ENCODE measurements at places on chromosomes 4 and X.

DNA sequence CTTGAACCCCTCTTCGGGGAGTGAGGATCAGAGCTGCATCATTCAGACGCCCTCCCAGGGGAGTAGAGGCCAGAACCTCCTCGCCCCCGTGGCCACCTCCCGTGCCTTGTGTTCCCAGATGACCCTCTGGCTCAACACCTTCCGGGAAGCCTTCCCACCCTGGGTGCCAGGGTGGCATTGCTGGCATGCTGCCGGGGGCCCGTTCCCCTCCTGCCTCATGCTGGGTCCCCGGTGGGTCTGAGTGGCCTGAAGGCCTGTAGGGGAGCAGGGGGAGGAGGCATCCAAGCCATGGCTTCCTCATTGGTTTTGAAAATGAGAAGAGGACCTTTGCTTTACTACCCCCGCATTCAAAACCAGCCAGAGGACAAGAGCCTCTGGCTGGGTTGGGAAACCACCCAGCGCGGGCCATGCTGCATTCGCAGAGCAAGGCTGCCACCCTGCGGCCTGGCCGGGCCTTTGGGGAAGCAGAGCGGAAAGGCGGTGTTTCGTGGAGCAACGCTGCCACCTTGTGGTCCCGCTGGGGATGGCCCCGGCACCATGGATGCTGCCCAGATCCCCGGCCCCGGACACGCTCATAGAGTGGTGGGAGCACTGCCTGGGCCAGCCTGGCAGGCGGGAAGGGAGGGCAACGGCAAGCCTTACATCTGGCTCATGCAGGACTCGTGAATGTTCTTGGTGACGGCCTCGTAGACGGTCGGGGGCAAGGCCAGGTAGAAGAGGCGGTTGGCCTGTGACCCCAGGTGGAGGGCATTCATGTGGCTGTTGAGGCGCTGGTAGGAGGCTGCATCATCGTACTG lies 11.9 kb downstream of the G6PD start:
- H3K27ac ChIP-seq: no peak overlapping the region
- no peaks in the 10 kb centered on the region for H3K27me3 ChIP-seq
- peak; percentile 89 for DNase-seq
- no peaks in the 10 kb centered on the region for H3K4me1 ChIP-seq

GRCh38 chr4:23213198-23213597 lies 520.5 kb downstream of the GBA3 start:
- H3K4me3 ChIP-seq: no peak overlapping the region
- H3K27me3 ChIP-seq: no peaks in the 10 kb centered on the region
- no peak overlapping the region for H3K27ac ChIP-seq
- H3K4me1 ChIP-seq: peaks cover 26% of the 10 kb centered on the region

- H3K4me1 ChIP-seq: peaks cover 78% of the 10 kb centered on the region
- no peaks in the 10 kb centered on the region for H3K36me3 ChIP-seq
- no peak for DNase-seq
These were observed 3.7 kb upstream of the RHOH start for GRCh38 chr4:40193016-40193571.

DNA sequence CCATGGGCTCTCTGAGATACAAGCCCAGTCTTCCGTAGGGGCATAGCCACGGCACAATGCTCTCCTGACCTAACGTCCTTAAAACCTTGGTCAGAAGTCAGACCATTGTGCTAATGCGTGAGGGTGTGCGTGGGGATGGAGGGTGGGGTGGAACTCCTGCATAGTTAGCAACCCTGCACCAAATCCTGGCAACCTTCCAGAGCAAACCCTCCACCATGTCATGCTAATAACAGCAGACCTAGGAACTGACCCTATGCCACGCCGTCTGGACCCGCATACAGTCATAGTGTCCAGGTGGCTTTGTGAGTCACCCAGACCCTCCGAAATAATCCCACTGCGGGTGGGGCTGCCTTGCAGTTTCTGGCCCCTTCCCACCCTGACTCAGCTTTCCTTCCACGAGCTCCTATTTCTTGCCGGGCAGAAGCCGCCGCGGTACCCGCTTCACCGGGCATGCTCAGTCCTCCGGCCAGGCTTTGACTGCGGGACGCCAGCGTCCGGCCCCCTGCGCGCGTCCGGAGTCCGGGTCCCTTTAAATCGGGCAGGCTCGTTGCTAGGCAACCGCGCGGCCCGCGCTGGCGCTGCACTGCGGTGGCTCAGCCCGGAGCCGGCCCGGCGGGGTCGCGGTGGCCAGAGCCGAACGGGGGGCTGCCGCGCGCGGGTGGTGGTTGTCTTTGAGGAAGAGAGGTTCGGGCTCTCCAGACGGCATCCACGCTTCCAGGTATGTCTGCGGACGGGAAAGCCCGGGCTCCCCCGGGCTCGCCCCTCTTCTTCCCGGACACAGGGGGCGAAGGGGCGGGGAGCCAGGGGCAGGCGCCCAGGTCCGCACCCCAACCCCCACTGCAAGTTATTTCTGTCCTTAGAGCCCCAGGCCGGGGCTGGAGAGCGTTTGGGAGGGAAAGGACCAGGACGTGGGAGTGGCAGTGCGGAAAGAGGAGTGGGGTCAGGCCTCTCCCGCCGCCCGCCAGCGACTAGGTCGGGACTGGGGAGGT lies at the start of gene CCDC160:
Gene CCDC160 (plus strand): TSS at position 557 of the 989 bp plus-strand sequence. CDS start 7,619 bp downstream, outside the sequence.
- peak; percentile 90 for DNase-seq
- peak within 1 kb of the TSS; percentile 86 for H3K4me3 ChIP-seq
- peaks cover 3% of the 10 kb centered on the region for H3K27me3 ChIP-seq
- peaks cover 26% of the 10 kb centered on the region for H3K4me1 ChIP-seq
- no peaks in the 10 kb centered on the region for H3K36me3 ChIP-seq

- peaks cover 27% of the 10 kb centered on the region for H3K36me3 ChIP-seq
- DNase-seq: no peak
- peak overlapping the region; percentile 57 for H3K27ac ChIP-seq
- no peak overlapping the region for H3K4me3 ChIP-seq
These were observed 34.2 kb downstream of the ARSD start for GRCh38 chrX:2894885-2895292.

- no peaks in the 10 kb centered on the region for H3K4me1 ChIP-seq
- no peak for DNase-seq
- no peaks in the 10 kb centered on the region for H3K27me3 ChIP-seq
- no peaks in the 10 kb centered on the region for H3K36me3 ChIP-seq
- no peak overlapping the region for H3K27ac ChIP-seq
- H3K4me3 ChIP-seq: no peak overlapping the region
These were observed 61.7 kb upstream of the DCAF8L1 start for GRCh38 chrX:28042826-28043564.

GRCh38 chr4:128524311-128524710 lies 236.7 kb upstream of the PGRMC2 start:
- H3K4me1 ChIP-seq: peaks cover 39% of the 10 kb centered on the region
- H3K4me3 ChIP-seq: no peak overlapping the region
- DNase-seq: no peak
- no peak overlapping the region for H3K27ac ChIP-seq
- no peaks in the 10 kb centered on the region for H3K36me3 ChIP-seq
- H3K27me3 ChIP-seq: peaks cover 2% of the 10 kb centered on the region

GRCh38 chr4:20813700-20814099 lies 113.4 kb downstream of the PACRGL start:
- H3K27ac ChIP-seq: no peak overlapping the region
- no peak for DNase-seq
- no peaks in the 10 kb centered on the region for H3K4me1 ChIP-seq
- peaks cover 7% of the 10 kb centered on the region for H3K27me3 ChIP-seq
- no peak overlapping the region for H3K4me3 ChIP-seq
- H3K36me3 ChIP-seq: no peaks in the 10 kb centered on the region

DNA sequence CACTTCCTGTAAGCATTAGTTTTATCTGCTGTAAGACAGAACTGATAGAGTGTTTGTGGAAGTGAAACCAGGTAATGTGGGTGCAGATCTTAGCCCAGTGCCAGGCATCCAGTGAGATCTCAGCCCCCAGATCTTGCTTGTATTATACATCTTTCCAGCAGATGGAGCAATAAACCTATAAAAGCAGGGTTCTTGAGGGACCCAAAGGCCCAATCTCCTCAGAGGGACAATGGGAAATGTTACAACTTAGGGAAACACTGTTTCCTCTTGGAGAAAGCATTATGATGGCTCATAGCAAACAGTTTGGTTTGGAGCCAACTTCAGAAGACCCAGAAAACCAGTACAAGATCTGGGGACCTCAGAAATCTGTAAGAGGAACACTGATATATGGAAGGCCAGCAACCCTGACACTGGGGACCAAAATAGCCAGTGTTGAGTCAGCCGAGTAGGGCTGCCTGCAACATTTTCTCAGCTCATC lies 206.3 kb downstream of the SLC7A11 start:
- peak; percentile 16 for DNase-seq
- no peak overlapping the region for H3K27ac ChIP-seq
- no peaks in the 10 kb centered on the region for H3K36me3 ChIP-seq

GRCh38 chr4:8355864-8356565 lies 84.5 kb downstream of the ACOX3 start:
- H3K27ac ChIP-seq: no peak overlapping the region
- peaks cover 6% of the 10 kb centered on the region for H3K27me3 ChIP-seq
- no peak overlapping the region for H3K4me3 ChIP-seq
- H3K36me3 ChIP-seq: peaks cover 5% of the 10 kb centered on the region

- no peak overlapping the region for H3K4me3 ChIP-seq
- peaks cover 33% of the 10 kb centered on the region for H3K4me1 ChIP-seq
- H3K27ac ChIP-seq: peak overlapping the region; percentile 91
These were observed 44.2 kb downstream of the JADE1 start for GRCh38 chr4:128853741-128854140.

DNA sequence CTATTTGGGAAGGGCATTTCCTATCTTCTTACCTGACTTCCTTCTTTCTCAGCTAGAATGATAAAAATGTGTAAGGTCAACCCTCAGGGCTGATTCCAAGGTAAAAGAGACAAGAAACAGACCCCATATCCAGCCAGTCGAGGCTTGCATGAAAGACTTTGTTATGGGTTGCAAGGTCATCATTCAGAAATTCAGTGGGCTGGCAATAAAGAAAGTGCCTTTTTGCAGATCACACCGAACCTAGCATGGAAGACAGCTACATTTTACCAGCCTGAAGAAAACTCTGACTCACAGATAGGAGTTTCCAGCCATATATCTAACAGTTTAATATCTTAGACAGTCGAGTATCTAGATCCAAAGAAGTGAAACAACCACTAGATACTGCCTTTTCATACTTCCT lies 87.4 kb downstream of the PDGFC start:
- peaks cover 39% of the 10 kb centered on the region for H3K36me3 ChIP-seq
- H3K27me3 ChIP-seq: peaks cover 2% of the 10 kb centered on the region
- H3K4me1 ChIP-seq: no peaks in the 10 kb centered on the region
- no peak overlapping the region for H3K4me3 ChIP-seq
- no peak for DNase-seq

- peaks cover 8% of the 10 kb centered on the region for H3K27me3 ChIP-seq
- H3K4me3 ChIP-seq: no peak overlapping the region
- no peak overlapping the region for H3K27ac ChIP-seq
These were observed 89.1 kb downstream of the ANXA3 start for GRCh38 chr4:78640714-78641113.

- H3K27me3 ChIP-seq: peaks cover 10% of the 10 kb centered on the region
- H3K36me3 ChIP-seq: no peaks in the 10 kb centered on the region
- no peaks in the 10 kb centered on the region for H3K4me1 ChIP-seq
- no peak overlapping the region for H3K27ac ChIP-seq
- H3K4me3 ChIP-seq: no peak overlapping the region
- no peak for DNase-seq
These were observed 270.5 kb upstream of the PPARGC1A start for GRCh38 chr4:24160358-24160757.

DNA sequence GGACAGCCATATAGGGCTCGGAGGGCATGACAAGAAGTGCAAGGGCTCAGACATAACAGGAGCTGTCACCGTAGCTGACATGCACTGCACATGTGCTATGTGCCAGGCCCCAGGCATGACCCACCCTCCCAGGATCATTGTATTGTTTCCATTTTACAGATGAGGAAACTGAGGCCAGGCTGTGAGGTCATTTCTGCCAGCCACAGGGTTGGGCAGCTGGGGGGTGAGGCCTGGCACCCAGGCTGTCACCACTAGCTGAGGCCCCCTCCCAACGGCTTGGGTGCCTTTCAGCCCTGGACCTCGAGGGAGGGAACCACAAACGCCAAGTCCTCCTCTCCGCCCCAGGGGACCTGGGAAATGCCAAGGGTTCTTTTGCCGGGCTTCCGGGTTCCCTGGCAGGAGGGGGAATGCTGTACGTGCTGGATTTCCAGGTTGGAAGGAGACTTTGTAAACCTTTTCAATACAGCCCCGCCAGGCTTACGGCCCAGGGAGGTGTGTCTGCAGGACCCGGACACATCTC lies 12.6 kb downstream of the TREX2 start:
- no peaks in the 10 kb centered on the region for H3K4me1 ChIP-seq
- no peaks in the 10 kb centered on the region for H3K36me3 ChIP-seq
- no peak overlapping the region for H3K27ac ChIP-seq
- no peak overlapping the region for H3K4me3 ChIP-seq

DNA sequence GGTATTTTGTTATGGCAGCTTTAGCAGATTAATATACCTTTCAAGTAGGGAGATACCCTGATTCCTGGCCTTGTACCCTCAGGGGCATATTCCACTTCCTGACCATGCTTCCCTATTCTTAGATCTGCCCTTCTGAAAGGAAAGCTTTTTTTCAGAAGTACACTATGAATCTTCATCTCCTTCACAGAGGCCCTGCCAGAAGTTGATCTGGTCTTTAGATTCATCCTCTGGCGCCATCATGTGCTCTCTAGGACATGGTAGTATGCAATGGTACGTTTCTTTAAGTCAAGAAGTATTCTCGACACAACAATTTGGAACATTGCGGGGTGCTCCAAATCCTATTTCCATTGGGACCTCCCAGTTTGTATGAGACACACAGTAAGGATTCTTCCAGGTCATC lies 39.6 kb upstream of the DIPK2B start:
- DNase-seq: no peak
- no peaks in the 10 kb centered on the region for H3K36me3 ChIP-seq
- H3K4me1 ChIP-seq: no peaks in the 10 kb centered on the region
- peaks cover 3% of the 10 kb centered on the region for H3K27me3 ChIP-seq

DNA sequence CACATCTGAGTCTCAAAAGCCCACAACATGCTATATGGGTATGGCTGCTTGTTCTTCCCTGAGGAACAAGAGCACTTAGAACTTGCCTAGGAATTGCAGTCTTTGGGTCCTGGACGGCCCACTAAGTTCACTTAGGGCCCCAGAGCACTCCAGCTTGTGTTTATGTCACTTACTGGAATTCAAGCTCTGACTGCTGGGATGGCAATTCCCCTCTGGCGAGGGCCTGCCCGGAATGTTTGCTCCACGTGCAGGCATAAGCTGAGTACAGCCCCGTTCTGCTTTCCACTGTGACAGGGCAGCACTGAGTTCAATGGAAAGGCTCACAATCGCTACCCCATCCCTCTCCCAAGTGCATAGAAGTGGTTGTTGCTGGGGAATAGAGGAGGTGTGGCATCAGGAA lies 25.9 kb upstream of the RASSF6 start:
- peaks cover 7% of the 10 kb centered on the region for H3K27me3 ChIP-seq
- no peaks in the 10 kb centered on the region for H3K36me3 ChIP-seq
- no peak overlapping the region for H3K4me3 ChIP-seq
- H3K27ac ChIP-seq: no peak overlapping the region

- H3K4me3 ChIP-seq: no peak overlapping the region
- no peaks in the 10 kb centered on the region for H3K4me1 ChIP-seq
- DNase-seq: no peak
These were observed 94.3 kb upstream of the FAM47B start for GRCh38 chrX:34848281-34848680.

GRCh38 chr4:184745831-184746795 lies 12.2 kb upstream of the CENPU start:
- H3K27me3 ChIP-seq: peaks cover 7% of the 10 kb centered on the region
- peaks cover 26% of the 10 kb centered on the region for H3K4me1 ChIP-seq
- no peaks in the 10 kb centered on the region for H3K36me3 ChIP-seq
- peak; percentile 61 for DNase-seq

GRCh38 chr4:25441519-25442117 lies 64.6 kb downstream of the ANAPC4 start:
- peaks cover 2% of the 10 kb centered on the region for H3K27me3 ChIP-seq
- H3K4me1 ChIP-seq: peaks cover 2% of the 10 kb centered on the region
- H3K36me3 ChIP-seq: no peaks in the 10 kb centered on the region
- DNase-seq: peak; percentile 64

All from nephron progenitor cell (in vitro differentiated cells).